ENCODE measurements at places on chromosomes 1 and 21.

DNA sequence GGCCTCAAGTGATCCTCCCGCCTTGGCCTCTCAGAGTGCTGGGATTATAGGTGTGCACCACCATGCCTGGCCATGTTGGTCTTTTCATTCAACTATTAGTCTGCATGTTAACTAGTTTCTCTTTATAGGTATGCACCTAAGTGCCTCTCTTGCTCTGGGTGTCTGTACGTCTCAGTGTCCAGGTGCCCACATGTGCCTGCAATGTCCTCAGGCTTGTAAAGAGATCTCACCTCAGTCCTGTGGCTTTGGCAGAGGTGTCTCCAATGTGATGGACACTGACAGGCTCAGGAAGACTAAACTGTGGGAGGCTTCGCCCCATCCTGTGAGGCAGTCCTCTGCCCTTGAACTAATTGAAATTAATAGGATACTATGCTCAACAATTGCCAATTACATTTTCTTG is 526.3 kb downstream of the PTPRU start:
- H3K36me3 ChIP-seq, result no peaks in the 10 kb centered on the region
- no peak overlapping the region for H3K27ac ChIP-seq
- peaks cover 20% of the 10 kb centered on the region for H3K27me3 ChIP-seq

- no peak for DNase-seq
- H3K4me1 ChIP-seq, result no peaks in the 10 kb centered on the region
- H3K27me3 ChIP-seq, result peaks cover 7% of the 10 kb centered on the region
- no peak overlapping the region for H3K4me3 ChIP-seq
Observed at GRCh38 chr1:28835237-28835650, 23.3 kb downstream of the OPRD1 start.

GRCh38 chr1:54359393-54360162 is 46.6 kb downstream of the SSBP3 start:
- H3K27me3 ChIP-seq, result no peaks in the 10 kb centered on the region
- peak overlapping the region; percentile 39 for H3K27ac ChIP-seq

DNA sequence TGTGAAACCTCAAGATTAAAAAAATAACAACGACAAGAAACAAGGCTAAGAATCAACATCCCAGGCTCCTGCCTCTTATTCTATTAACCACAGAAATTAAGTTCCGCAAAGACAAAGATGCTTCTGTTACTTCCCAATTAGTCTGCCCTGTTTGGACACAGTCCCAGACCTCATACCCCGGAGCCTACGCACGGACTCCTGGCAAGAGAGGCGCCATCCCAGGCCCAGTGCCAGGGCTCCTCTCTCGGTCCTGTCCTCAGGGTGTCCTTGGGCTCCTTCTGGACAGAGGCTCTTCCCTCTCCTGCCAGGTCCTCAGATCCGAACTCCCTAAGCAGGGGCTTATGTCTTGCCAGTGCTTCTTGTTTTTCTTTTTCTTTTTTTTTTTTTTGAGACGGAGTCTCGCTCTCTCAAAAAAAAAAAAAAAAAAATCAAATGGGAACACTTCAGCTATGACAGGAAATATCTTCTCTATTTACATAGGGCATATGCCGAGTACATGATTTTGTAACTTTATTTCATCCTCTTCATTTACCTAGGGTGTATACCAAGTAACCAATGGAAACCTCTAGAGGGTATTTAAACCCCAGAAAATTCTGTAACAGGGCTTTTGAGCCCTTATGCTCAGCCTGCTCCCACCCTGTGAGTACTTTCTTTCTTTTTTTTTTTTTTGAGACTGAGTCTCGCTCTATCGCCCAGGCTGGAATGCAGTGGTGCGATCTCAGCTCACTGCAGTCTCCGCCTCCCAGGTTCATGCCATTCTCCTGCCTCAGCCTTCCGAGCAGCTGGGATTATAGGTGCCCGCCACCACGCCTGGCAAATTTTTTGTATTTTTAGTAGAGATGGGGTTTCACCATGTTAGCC is 11.7 kb upstream of the ENO1 start:
- no peak overlapping the region for H3K27ac ChIP-seq
- no peaks in the 10 kb centered on the region for H3K27me3 ChIP-seq
- peaks cover 12% of the 10 kb centered on the region for H3K4me1 ChIP-seq
- no peak overlapping the region for H3K4me3 ChIP-seq

- peaks cover 7% of the 10 kb centered on the region for H3K4me1 ChIP-seq
- H3K4me3 ChIP-seq, result no peak overlapping the region
- no peak for DNase-seq
- no peaks in the 10 kb centered on the region for H3K36me3 ChIP-seq
- H3K27me3 ChIP-seq, result no peaks in the 10 kb centered on the region
Observed at GRCh38 chr1:101101360-101101759, 75.8 kb upstream of the DPH5 start.

- no peak overlapping the region for H3K4me3 ChIP-seq
- DNase-seq, result no peak
- H3K27me3 ChIP-seq, result peaks cover 7% of the 10 kb centered on the region
- H3K36me3 ChIP-seq, result no peaks in the 10 kb centered on the region
- no peak overlapping the region for H3K27ac ChIP-seq
- no peaks in the 10 kb centered on the region for H3K4me1 ChIP-seq
Observed at GRCh38 chr21:40699366-40699765, 147.6 kb downstream of the DSCAM start.

DNA sequence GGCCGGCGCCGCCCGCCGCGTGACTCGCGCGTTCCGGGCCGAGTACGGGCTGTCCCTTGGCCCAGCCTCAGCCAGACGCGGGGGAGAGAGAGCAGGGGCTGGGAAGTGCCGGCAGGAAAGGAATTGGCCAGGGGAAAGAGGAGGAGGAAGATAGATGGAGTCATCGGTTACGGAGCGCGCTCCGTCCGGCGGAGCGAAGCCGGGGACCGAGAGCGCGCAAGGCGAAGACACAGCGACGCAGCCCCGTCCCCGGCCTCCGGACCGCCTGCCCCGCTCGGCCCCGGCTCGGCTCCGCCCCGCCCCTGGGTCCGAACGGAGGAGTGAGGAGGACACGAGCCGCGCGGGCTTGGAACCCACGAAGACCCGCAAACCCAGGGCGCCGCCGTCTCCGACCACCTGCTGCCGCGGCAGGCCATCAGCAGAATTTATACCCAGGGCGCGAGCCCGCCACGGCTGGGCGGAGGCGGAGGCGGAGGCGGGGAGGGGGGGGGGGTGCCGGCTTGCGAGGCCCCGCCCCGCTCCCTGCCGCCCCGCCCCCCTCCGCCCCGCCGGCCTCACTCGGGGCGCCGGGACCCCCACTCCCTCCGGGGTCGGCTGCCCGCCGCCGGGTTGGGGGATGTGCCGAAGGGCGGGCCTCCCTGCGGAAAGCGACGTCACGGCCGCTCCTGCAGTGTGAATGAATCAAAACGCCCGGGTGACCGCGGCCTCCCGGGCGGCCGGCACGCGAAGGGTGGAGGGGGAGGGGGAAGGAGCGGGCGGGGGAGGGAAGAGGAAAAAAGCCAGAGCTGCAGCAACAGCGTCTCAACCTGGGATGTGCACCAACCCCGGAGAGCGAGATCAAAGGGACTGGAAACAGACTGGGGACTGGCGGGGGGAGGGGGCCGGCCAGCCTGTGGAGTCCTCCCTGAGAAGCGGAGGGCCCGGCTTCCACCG is at the start of gene LHX4:
Gene LHX4, plus strand, starts transcription at position 782 of the 933 bp plus-strand sequence. CDS start 266 bp downstream, outside the sequence.
- H3K4me3 ChIP-seq, result peak within 1 kb of the TSS; percentile 64
- DNase-seq, result peak; percentile 37
- peaks cover 79% of the 10 kb centered on the region for H3K27me3 ChIP-seq
- H3K4me1 ChIP-seq, result peaks cover 28% of the 10 kb centered on the region
- no peak within 1 kb of the TSS for H3K27ac ChIP-seq

- H3K27me3 ChIP-seq, result peaks cover 2% of the 10 kb centered on the region
- H3K36me3 ChIP-seq, result peaks cover 8% of the 10 kb centered on the region
- no peak overlapping the region for H3K27ac ChIP-seq
- DNase-seq, result no peak
- peaks cover 43% of the 10 kb centered on the region for H3K4me1 ChIP-seq
- H3K4me3 ChIP-seq, result no peak overlapping the region
Observed at GRCh38 chr1:224170748-224171478, 12.1 kb upstream of the DEGS1 start.

DNA sequence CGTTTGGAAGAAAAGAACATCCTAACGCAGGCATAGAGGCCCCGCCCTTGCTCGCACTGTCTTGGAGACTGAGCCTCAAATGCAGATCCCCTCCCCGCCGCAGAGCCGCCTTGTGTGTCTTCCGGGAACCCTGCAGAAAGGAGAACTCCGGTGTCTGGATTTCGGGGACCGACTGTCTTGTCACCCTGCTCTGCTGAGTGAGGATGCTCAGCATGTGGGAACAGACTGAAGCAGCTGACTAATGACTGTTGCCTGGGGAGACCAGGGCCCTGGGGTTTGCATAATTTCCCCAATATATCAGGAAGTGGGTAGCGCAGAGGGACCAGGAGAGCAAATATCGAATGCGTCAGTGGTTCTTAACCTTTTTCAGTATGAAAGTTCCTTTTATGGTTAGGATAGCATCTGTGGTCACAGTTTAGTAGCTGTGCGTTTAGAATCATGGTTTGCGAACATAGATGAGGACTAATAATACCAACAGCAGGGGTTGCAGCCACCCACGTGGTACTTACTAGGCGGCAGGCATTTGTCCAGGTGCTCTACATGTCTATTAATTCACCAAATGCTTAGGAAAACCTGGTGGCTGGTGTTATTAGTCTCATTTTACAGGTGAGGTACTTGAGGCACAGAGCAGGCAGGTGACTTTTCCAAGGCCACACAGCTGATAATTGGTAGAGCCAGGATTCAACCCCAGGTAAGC is 14.3 kb downstream of the GPR137B start:
- no peak overlapping the region for H3K27ac ChIP-seq
- H3K4me3 ChIP-seq, result no peak overlapping the region
- H3K4me1 ChIP-seq, result peaks cover 42% of the 10 kb centered on the region
- no peak for DNase-seq
- H3K36me3 ChIP-seq, result peaks cover 14% of the 10 kb centered on the region
- no peaks in the 10 kb centered on the region for H3K27me3 ChIP-seq

- no peaks in the 10 kb centered on the region for H3K4me1 ChIP-seq
- no peak overlapping the region for H3K27ac ChIP-seq
- H3K27me3 ChIP-seq, result no peaks in the 10 kb centered on the region
- H3K36me3 ChIP-seq, result no peaks in the 10 kb centered on the region
Observed at GRCh38 chr1:167898578-167899222, 15.2 kb downstream of the ADCY10 start.

DNA sequence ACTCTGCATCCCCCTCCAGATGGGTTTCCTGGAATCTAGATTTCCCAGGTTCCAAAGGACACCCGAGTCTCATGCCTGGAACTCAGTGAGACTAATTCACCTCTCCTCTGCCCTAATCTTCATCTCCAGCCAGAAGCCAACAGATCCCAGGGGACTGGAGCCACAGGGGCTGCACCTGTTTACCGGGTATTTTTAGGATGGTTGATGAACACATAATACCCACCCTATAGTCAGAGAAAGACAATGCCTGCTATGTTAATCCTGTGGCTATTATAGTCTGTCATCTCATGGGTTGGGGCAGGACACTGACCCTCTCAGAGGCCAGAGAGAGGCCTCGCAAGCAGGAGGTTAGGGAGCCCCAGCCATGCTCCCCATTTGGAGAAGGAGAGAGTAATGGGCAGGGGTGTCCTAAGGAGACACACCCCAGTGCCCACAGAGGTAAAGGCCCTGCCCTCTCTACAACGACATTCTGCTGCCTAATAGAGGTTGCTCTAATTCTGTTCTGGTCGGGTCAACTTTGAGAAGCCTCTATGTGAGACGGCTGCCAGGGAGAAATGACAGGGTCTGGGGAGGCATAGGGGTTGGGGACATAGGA is 1.0 kb upstream of the TNNI1 start:
- no peak for DNase-seq
- H3K36me3 ChIP-seq, result no peaks in the 10 kb centered on the region
- H3K27ac ChIP-seq, result no peak overlapping the region
- peaks cover 7% of the 10 kb centered on the region for H3K27me3 ChIP-seq

GRCh38 chr1:31362032-31362431 is 10.8 kb downstream of the FABP3 start:
- no peak for DNase-seq
- no peaks in the 10 kb centered on the region for H3K4me1 ChIP-seq
- H3K4me3 ChIP-seq, result no peak overlapping the region
- peaks cover 19% of the 10 kb centered on the region for H3K36me3 ChIP-seq
- H3K27me3 ChIP-seq, result no peaks in the 10 kb centered on the region

GRCh38 chr1:165050246-165050645 is 306.3 kb downstream of the LMX1A start:
- H3K27me3 ChIP-seq, result no peaks in the 10 kb centered on the region
- H3K36me3 ChIP-seq, result no peaks in the 10 kb centered on the region
- no peak overlapping the region for H3K27ac ChIP-seq

GRCh38 chr1:69290291-69290690 is 277.4 kb upstream of the LRRC7 start:
- H3K27ac ChIP-seq, result no peak overlapping the region
- H3K4me3 ChIP-seq, result no peak overlapping the region
- no peaks in the 10 kb centered on the region for H3K27me3 ChIP-seq
- no peaks in the 10 kb centered on the region for H3K4me1 ChIP-seq
- DNase-seq, result no peak
- H3K36me3 ChIP-seq, result no peaks in the 10 kb centered on the region

DNA sequence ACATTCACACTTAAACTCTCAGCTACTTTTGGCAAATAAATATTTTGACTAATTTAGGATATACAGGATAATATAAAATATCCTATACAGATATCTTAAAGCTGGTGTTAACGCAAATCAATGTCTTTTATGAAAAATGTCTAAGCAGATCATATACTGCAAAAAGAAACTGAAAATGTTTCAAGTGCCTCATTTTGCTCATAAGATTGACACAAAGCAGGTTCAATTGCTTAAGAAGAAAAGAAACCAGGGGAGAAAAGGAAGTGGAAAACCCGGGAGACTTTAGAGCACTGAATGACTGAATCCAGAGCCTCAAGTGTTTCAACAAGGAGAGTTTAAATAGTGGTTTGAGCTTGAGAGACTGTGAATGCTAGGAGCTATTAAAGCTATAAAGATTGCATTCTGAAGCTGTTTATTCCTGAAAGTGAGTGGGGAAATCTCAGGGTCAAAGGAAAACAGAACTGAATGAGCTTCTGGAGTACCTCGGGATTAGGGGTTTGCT is 1943.0 kb downstream of the MRPL39 start:
- no peaks in the 10 kb centered on the region for H3K4me1 ChIP-seq
- no peak overlapping the region for H3K4me3 ChIP-seq
- H3K36me3 ChIP-seq, result no peaks in the 10 kb centered on the region
- no peaks in the 10 kb centered on the region for H3K27me3 ChIP-seq

GRCh38 chr1:224357626-224358124 is 996 bp downstream of the CNIH4 start:
- peak overlapping the region; percentile 85 for H3K4me3 ChIP-seq
- no peaks in the 10 kb centered on the region for H3K27me3 ChIP-seq
- H3K4me1 ChIP-seq, result peaks cover 60% of the 10 kb centered on the region
- no peak for DNase-seq
- H3K36me3 ChIP-seq, result peaks cover 17% of the 10 kb centered on the region
- H3K27ac ChIP-seq, result peak overlapping the region; percentile 67

DNA sequence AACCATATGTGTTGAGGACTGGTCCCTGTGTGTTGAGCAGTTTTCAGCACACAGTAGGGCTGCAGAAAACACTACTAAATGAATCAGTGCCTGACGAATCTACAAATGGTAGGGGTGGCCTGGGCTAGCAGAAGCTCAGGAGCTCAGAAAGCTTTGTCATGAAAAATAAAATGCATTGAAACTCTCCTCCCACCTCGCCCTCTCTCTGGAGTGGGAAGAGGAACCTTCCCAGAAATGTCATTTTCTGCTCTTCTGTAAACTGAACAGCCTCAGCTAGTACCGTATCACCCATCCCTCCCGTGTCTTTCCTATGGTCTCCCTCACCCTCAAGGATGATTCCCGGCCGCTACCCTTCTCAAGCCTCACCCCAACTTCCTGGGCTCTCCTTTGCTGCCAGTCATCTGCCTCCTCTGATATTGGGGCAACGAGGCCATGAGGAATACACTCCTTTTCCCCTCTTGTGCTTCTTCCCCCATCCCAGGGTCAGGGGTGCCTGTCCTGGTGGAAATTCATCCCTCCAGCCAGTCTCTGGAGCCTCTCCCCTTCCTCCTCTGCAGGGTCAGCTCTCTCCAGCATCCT is 734.5 kb downstream of the PTPRU start:
- no peak for DNase-seq
- H3K4me3 ChIP-seq, result no peak overlapping the region
- H3K27ac ChIP-seq, result no peak overlapping the region
- H3K4me1 ChIP-seq, result peaks cover 9% of the 10 kb centered on the region
- H3K27me3 ChIP-seq, result peaks cover 13% of the 10 kb centered on the region
